ENCODE measurements at places on chromosomes 5 and 9.

DNA sequence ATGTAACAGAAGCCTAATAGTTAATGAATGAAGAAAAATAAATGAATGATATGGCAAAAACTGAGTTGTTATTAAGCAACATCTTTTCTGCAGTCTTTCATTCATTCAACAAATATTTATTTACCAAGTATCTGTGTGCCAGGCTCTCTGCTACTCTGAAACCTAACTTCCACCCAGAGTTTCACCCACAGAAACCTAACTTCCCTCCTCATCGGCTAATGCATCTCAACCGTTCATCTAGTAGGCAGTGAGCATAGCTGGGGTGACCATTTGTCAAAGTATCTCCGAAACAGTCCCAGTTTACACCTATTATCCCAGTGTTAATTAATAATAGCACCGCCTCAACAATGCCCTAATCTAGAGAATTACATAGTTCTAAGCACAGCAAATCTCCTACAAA lies 1.5 kb downstream of the TTC39B start:
- DNase-seq: no peak

- no peak for DNase-seq
These were observed 87.3 kb downstream of the PRDM6 start for GRCh38 chr5:123176224-123176937.

GRCh38 chr9:108417726-108418125 lies 438.1 kb downstream of the ACTL7B start:
- no peak for DNase-seq

DNA sequence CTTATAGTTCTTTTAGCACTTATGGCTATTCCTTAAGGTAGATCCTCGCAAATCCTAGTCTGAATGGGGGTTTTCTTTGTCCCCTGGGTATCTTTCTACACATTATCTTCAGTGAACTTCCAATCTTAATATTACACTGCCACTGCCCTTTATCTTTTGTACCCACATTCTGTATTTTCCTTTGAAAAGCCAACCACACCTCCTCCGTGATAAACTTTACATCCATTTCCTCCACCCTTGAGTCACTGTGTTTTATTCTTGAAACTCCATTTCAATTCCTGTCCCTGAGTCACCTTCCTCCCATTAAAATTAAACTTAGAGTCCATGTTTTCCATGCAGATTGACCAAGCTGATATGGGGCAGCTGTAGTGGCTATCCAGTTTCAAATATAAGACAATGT lies 43.2 kb upstream of the RICTOR start:
- no peak for DNase-seq

DNA sequence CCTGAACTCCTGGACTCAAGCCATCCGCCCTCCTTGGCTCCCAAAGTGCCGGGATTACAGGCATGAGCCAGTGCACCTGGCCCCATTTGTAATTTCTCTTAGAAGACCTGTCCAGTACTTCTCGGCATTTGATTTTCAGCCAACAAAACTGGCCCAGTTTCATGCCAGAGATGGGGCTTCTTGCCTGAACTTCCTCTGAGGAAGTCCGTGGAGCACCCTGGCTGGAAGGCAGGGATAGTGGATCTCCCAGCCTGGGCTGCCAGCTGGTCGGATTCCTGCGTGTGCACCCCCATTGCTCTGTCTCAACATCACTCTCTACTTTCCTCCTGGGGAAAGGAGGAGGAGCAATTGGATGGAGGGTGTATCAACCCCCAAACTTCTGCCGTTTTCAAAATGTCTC lies 39.0 kb downstream of the FAM78A start:
- DNase-seq: no peak

- no peak for DNase-seq
These were observed 13.5 kb downstream of the GALNT10 start for GRCh38 chr5:154203798-154204578.
